Activated naive CD8-positive, alpha-beta T cell treated with anti-CD3 and anti-CD28 coated beads, Interleukin-2, amount 50 U/mL, for 24 hours (primary cell): ENCODE measurements at places on chromosomes 2 and 18.

DNA sequence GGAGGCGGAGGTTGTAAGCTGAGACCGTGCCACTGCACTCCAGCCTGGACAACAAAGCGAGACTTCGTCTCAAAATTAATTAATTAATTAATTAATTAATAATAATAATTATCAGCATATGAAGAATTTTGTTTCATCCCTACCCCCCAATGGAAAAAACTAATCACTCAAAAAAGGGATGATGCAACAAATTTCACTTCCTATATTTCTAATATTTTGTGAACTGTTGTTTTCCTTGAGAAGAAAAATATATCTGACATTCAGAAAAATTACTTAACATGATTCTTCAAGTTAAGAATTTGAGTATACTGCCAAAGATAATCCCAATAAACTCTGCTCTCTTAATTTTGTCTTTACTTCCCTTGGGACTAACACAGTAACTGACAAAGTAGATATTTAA, 28.1 kb downstream of the EXOC6B start:
- DNase-seq, result no peak

- no peak for DNase-seq
Measured at GRCh38 chr2:177832611-177833433, 239.8 kb downstream of the PDE11A start.

DNA sequence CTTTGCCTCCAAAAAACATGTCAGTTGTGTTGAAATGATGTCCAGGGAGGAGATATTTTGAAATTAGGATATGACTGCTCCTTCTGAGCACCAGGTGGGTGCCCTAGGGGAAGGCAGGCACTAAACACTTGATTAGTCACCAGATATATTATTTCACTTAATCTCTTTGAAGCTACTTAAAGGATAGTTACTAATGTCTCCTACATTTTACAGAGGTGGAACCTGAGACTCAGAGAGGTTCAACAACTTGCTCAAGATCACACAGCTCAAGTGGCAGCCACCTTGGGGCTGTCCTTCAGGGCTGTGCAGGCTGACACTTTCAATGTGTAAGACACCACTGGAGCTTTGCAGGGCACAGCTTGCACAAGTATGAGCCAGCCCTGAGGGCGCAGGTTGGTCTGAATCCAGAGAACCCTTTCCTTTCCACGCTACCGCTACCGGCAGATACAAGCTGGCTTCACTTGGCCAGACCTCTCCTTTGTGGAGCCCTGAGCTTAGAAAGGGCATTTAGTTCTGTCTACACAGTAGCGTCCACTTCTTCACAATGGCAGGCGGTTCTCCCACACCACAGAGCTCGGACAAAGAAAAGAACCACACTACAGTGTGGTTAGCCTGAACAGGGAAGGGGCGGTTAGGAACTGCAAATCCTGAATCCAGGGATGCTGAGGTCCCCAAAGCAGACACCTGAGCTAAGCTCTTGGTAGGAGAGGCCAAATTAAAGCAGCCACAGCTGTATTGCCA, 16.4 kb downstream of the ALPK2 start:
- no peak for DNase-seq

GRCh38 chr2:3233877-3234276, 143.7 kb downstream of the EIPR1 start:
- DNase-seq, result no peak

- no peak for DNase-seq
Measured at GRCh38 chr2:86036669-86037138, 69.0 kb downstream of the POLR1A start.

DNA sequence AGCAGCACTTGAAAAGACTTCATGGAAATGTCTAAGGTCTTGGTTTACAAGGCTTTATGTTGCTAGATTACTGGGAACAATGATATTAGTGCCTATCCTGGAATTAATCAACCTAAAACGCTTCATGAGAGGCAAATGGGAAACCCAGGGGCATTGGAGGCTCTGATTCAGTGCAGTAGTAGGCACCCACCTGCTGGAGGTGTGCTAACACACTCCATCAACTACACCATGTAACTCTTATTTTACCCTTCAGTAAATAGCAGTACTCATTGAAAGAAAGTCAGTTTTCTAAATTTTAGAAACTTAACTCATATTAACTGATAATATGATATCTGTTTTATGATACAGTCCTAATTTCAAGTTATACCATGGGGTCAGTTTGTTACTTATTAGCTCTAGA, 17.4 kb upstream of the HNRNPA3 start:
- no peak for DNase-seq

DNA sequence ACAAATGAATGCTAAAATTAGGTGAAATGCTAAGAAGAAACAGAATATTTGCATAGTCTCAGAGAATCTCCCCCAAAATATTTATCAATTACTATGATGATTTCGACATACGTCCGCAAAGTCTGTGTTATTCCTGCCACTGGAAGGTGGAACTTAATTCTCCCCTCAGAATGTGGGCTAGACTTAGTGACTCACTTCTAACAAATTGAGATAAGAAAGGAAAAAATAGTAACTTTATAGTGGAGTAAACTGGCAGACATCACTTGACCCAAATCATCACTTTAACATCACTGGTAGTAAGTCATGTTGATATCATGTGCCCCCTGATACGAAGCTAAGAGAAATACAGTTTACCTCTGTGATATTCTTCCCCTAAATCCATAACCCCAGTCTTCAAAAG, 23.5 kb downstream of the HADHB start:
- DNase-seq, result no peak

GRCh38 chr2:130808482-130809268, 28.0 kb upstream of the ARHGEF4 start:
- no peak for DNase-seq

DNA sequence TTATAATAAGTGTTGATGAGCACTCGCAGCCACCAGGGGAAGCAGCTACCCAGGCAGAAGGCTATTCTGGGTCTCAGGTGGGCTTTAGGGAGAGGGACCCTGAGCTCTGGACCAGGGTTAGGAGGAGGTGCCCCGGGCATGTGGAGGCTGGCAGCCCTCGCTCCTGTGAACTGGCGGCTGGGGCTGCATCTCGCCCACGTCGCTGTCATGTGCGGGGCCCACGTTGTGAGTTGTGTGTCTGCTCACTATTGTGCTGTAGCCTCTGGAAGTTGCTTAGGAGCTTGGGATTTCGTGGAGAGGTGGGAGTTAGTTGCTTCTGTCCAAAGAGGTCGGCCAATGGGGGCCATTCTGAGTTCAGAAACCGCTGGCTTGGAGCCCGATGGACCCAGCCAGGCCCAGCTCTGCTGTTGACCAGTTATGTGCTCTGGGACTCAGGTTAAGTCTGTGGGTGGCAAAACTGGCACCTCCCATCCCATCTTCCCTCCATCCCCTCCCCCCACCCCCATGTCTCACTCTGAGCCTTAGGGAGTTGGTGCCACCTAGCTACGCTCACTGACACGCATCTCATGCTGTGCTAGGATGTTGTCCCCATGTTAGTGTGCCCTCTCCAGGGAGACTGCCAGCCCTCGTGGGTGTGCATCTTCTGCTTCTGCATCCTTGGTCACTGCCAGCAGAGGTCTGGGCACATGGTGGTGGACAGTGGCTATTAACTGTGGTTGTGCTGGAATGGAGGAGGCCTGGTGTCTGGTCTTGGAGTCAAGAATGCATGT, 18.5 kb downstream of the RRM2 start:
- no peak for DNase-seq

DNA sequence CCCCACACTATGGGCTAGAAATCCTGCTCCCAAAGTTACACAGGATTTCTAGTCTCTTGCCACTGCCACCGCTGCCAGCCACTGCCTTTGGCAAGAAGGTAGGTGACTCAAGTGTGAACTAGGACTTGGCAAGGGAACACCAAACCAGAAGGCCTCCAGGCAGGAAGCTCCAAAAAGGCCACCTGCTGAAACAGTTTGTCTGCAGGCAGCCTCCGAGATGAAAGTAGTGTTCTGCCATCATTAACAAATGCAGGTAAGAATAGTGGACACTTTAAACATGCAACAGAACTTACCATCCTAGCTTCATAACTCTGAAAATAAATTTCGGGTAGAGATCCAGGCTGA, 3.9 kb downstream of the ANKRD44 start:
- no peak for DNase-seq

DNA sequence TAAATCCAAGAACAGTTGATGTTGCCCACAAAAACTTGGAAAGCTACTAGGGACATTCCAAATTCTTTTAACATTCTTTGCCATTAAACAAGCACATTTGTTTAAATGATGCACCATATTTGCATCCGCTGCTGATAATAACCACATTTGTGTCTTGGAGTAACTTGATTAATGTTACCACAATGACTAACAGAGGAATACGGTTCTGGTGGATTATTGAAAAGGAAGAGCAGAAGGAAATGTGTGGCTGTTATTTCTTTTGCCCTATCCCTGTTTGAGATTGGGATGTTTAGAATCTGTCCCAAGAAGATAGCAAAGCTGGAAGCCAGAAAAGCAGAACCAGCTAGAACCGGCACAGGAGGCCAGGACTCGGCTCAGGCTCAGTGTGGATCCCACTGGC, 39.2 kb upstream of the RASGRP3 start:
- DNase-seq, result no peak

DNA sequence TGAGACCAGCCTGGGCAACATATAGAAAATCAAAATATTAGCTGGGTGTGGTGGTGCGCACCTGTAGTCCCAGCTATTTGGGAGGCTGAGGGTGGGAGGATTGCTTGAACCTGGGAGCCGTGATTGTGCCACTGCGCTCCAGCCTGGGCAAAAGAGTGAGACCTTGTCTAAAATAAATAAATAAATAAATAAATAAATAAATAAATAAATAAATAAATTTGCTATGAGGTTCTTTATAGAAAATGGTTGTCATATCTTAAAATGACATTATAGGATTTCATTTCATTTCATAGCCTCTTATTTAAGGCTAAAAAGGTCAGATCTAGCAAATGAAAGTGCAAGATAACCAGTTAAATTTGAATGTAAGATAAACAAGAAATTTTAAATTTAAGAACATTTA, 193.0 kb downstream of the NAPG start:
- DNase-seq, result no peak

DNA sequence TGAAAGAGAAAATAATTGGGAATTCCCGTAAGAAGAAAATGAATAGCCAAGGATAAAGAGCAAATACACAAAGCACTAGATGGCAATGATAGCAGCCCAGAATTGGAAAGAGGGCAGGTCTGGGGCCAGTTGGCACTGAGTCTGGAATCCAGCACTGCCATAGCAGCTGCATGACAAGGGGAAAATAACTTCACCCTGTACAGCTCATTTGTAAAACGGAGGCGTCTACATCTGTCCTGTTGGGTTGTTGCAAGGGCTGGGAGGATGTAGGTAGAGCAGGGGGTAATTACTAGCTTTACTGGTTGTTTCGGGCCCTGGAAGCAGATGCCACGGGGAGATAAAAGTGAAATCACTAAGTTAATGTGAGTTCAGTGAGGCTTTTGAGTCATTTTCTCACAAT, 110.0 kb upstream of the RASGRP3 start:
- no peak for DNase-seq

DNA sequence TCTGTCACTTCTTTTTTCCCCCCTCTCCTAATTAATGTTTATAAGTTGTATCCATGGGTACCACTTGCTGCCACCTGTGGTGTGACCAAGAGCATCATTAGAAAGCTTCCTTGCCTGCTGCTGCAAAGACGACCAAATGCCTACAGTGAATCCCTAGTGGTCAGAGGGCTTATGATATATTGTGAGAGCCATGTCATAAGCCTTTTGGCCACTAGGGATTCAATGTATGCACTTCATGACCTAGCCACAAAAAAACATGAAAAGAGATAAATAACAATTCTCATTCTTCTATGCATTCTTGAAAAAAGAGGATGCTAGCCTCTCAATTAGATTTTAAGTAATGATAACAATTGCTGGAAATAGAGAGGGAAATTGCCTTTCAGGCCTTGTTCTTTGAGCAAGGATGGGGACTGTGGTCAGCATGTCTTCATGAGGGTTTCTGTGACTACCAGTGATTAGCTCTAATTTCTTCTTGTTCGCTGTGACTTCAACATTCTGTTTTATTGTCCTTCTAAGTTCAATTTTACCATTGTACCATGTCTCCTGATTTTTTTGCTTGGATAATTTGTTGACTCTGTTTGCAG, 435.3 kb downstream of the TGIF1 start:
- DNase-seq, result no peak

GRCh38 chr2:37568565-37568964, 102.9 kb downstream of the CDC42EP3 start:
- DNase-seq, result no peak

DNA sequence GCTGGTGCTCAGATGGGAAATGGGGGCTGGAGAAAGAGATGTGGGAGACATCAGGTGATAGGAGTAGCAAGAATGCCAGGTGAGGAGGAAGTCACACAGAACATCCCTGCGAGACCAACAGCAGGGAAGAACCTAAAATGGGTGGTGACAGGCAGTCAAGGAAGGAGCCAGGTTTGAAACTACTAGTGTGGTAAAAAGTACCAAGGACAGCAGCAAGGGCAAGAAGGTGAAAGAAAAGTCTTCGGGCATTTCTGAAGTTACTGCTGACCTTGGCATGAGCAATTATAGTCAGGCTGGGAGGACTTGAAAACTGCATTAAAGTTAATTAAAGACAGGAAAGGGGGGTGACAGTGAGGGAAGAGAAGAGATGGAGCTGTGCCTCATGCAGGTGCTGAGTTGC, 410.4 kb downstream of the RAD51AP2 start:
- DNase-seq, result no peak

GRCh38 chr2:27809761-27810241, 38.3 kb downstream of the MRPL33 start:
- DNase-seq, result no peak
